ENCODE measurements at places on chromosomes 2 and 18.

GRCh38 chr2:44705356-44705755, 236.1 kb upstream of the SIX3 start:
- DNase-seq: no peak

DNA sequence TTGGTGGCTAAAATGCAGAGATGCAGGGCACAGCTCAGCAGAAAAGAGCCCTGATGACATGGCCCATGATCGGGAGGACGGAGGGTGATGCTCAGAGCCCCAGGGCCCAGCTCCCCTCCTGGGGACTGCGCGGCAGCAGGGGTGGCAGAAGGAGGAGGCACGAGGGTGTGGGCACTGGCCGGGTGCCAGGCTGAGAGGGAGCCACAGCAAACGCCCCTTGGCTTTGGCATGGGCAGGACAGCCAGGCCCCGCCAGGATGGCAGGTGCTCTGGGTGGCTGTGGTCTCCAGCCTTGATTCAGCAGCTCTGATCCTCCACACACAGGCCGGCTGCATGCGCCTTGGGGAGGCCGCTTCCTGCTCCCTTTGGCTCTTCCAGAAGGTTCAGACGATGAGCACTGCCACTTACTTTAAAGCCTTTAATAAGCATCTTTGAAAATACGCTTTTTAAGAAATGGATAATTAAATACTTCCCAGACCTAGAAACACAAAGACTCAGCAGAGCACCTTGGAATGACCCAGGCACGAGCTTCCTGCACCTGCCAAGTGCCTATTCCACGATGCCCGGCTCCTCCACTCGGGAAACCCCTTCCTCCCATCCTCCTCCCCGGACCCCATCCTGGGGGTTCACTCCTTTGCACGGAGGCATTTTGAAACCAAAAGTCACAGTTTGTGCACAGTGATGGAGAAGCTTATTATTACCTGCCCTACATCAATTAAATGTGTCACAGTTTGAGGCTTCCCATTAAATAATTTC, 78.5 kb upstream of the SNTG2 start:
- DNase-seq: no peak

- no peak for DNase-seq
These were observed 30.8 kb downstream of the AOX1 start for GRCh38 chr2:200616656-200617055.

- no peak for DNase-seq
These were observed 68.9 kb downstream of the RTN4 start for GRCh38 chr2:54981385-54981784.

- no peak for DNase-seq
These were observed 75.5 kb upstream of the ZNF532 start for GRCh38 chr18:58788971-58789875.

DNA sequence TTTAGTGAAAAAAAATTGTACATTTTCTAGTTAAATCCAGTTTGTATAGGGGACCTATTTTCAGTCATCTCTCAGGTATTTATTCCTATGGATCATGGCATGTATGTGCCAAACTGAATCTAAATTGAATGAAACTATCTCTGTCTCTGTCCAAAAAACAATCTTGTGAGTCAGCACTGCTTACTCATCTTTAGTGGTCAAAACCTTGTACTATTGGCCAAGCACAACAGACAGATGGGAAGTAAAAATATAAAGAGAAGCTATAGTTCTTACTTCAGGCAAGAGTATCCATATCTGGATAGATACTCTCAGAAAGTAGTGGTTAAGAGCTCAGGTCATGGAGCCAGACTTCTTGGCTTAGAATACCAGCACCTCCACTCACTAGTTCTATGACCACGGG, 76.0 kb upstream of the KLHL14 start:
- DNase-seq: no peak

GRCh38 chr2:115908731-115909130, 1466.3 kb downstream of the DPP10 start:
- no peak for DNase-seq

DNA sequence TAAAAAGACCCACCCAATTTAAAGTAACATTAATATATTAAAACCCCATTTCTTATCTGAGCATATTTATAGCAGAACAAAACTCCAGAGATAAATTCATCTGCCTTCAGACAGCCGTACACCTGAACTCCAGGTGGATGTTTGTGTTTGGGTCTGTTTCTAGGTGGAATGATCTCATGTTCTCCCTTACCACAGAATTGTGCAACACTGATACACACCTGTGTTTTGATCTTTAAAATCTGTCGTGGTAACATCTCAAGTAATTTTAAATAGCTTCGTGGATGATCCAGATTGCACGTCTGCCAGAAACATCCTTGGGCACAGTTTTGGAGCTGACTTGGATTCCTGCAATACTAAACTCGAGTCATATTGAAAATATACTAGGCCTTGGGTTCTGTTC, 207.5 kb upstream of the FOSL2 start:
- no peak for DNase-seq

DNA sequence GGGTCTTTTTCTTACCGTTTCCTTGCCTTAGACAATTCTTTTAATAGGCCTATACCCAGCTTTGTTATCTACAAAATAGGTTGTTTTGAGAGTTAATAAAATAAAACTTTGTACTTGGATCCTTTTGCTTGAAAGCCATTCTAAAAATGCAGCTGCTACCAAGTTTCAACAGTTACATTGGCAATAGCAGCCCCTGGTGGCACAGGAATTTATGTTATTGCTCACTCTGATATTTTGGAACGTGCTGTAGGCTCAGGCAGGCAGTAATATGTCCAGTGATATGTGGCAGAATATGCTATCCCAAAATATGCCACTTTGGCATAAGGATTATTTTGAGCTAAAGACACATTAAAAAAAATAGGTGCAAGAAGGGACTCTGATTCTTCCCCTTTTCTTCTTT, 6.7 kb upstream of the COMMD1 start:
- no peak for DNase-seq

GRCh38 chr2:58913082-58913726, 672.1 kb upstream of the FANCL start:
- DNase-seq: no peak

Measured in stimulated activated CD4-positive, alpha-beta T cell treated with anti-CD3 and anti-CD28 coated beads, Interleukin-15, amount 100 ng/mL, for 48 hours (primary cell).